ENCODE measurements at places on chromosomes 3 and 15.

- DNase-seq: no peak
Measured at GRCh38 chr3:62097121-62097520, 276.2 kb downstream of the FEZF2 start.

- DNase-seq: no peak
Measured at GRCh38 chr3:61683549-61684236, 122.3 kb downstream of the PTPRG start.

DNA sequence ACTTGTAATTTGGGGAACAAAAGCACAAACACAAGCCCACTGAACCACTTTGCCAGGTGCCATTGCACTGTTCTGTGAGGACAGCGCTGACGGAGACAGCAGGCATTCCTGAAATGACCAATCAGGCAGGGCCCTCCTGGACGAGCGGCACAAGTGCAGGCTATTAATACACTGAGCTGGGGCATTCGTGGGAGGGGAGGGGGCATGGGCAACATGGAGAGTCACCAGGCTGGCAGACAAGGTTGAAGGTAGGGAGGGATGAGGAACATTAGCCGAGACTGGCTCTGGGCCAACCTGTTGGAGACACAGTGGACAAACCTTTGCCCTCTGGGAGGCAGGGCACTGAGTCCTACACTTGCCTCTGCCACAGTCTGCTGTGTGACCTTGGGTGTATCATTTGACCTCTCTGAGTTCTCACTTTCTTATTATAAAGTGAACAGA is 45.6 kb downstream of the NOX5 start:
- DNase-seq: no peak

DNA sequence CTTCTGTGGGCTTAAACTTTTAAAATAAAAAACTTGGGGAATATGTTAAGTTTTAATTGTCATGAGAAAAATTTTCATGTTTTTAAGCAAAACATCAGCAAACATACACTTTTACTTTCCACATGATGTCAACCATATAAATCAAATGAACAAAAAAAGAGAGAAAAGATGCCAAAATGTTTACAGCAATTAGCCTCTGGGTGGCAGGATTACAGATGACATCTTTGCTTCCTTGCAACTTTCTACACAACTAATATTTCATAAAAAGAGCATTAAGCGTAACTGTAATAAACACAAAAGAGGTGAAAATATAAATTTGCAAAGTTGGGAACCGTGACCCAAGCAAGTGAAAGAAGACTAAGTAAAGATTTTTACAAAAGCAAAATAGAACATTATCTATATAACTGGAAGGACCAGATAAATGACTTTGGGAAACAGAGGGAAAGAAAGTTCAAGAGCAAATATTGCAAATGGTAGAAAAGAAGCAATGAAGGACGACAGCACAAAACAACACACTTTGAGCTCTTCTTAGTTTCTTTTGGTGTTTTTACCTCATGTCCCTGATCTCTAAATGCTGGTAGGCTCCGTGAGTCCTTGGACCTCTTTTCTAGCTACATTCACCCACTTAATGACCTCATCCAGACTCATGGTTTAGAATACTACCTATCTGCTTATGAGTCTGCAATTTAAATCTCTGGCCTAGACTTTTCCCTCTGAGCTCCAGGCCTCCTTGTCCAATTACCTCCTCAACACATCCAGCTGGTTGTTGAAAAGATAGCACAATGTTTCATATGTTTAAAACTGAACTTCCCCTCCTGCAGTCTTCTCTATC is 9.4 kb downstream of the TP53BP1 start:
- peak; percentile 19 for DNase-seq

DNA sequence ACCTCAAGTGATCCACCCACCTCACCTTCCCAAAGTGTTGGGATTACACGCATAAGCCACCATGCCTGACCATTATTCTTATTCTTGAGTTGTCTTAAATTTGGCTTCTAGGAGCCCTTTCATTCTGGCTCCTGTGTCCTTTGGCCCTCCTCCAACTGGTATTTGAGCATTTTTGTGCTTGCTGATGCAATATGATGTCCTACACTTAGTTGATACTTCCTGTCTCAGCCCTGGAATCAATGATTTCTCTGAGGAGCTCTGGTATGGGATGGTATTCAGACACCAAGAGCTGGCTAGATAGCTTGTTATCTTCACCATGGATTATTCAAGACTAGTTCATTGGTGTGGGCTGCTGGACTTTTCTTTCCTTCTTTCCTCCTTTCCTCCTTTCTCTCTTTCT is 25.4 kb downstream of the ZNF621 start:
- DNase-seq: no peak

DNA sequence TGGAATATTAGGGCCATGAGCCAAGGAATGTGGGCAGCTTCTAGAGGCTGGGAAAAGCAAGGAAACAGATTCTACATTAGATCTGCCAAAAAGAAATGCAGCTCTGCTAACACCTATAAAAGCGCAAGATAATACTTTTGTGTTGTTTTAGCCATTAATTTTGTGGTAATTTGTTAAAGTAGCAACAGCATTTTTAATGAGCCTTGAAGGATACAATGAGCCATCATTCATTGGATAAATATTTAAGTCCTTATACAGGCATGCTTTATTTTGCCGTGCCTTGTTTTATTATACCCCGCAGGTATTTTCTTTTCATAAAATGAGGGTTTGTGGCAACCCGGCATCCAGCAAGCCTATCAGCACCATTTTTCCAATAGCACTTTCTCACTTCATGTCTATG is 15.0 kb downstream of the ARL14 start:
- no peak for DNase-seq
